ENCODE measurements at places on chromosomes 2 and 18.

- no peak for DNase-seq
These were observed 52.0 kb upstream of the CALCRL start for GRCh38 chr2:187499941-187500532.

- DNase-seq: no peak
These were observed 8.4 kb downstream of the COL6A3 start for GRCh38 chr2:237405605-237406004.

DNA sequence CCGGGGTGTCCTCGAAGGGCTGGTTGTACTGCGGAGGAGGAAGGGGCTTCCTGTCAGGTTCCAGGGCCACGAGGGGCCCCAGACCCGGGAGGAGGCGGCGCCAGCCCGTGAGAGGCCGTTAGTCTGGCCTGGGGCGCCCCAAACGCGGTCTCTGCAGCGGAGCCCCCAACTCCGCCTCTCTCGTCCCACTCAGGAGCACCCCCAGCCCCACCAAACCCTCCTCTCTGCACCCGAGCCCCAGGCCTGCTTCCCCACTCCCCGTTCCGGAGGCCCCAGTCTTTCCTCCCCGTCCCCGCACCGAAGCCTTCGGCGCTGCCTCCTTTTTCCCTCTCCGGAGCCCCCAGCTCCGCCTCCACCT, 473 bp downstream of the HJURP start:
- DNase-seq: no peak

- no peak for DNase-seq
These were observed 100.6 kb upstream of the SMIM21 start for GRCh38 chr18:75527848-75528685.
